ENCODE measurements at places on chromosomes 6 and 20. TPM values are rescaled to one million over a fixed set of nuclear protein-coding genes. Genes with fewer than 3 reads are reported as not detected.

GRCh38 chr6:88301256-88301655, 135.1 kb upstream of the CNR1 start:
- no peak for DNase-seq

DNA sequence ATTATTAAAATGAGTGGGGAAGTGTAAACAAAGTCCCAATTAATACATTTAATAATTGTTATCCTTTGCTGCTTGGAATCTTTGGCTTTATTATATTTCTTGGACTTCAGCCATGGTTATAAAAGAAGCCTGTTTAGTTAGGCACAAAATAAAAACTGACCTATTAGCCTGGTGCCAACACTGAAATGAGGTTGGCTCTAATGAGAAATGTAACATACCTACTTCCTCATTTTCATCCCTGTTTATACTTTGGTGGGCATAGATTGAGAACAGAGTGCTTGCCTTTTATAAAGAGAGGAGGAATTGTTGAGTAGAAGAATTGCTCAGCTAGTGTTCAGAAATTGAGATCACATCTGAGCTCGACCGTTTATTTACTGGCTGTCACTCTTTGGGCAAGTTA, 471.3 kb downstream of the UTRN start:
- no peak for DNase-seq

DNA sequence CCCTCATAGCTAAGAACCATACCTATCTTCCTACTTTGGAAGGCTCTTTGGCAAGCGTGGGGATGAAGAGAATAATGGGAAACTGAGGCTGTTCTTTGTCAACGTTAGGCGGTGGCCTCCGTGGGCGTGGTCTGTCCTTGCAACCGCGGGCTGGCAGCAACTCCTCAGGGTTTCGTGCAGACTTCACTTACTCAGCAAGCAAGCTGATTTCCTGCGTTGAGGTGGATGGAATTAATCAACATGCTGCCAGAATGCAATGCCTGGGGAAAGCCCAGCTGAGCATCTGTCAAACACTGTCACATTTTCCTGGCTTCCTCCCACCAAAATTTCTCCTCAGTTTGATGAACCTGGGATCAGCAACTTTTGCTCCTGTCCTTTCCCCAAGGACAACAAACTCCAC, 9.2 kb upstream of the IL17F start:
- DNase-seq: no peak

GRCh38 chr6:163813979-163814493, 399.5 kb downstream of the QKI start:
- no peak for DNase-seq

- DNase-seq: no peak
Observed at GRCh38 chr6:14240411-14241166, 123.0 kb downstream of the CD83 start.

- no peak for DNase-seq
Observed at GRCh38 chr20:50138479-50139393, 14.8 kb downstream of the PEDS1 start.

DNA sequence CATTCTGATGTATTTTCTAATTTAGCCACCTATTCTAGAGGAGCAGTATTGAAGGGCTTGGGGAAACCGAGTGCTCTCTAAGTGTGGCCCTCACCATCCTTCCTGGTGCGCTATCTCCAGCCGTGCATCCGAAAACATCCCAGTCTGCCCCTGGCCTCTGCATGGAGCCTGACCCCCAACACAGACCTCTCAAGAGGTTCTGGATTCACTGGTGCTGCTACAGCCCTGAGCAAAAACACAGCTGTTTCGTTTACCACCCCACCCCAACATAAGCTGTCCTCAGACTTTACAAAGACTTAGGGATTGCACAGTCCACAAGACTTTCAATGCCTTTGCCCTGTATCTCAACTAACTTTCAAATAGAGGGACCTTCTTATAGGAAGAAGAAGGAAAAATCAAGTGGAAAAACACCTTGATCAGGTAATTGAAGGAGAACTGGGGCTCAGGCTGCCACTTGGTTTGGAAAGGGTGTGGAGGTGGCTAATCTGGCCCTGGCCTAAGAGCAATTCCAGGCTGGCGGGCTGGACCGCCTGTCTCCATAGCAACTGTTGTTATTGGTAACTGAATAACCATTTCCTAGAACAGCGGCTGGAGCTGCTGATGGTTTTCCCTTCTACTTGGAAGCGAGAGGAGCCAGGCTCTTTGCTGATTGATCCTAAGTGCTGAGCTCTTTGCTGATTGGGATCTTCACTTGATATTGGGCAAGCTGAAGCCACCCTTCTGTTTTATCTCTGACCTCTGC, 90.2 kb upstream of the TOX2 start:
- no peak for DNase-seq

GRCh38 chr6:42978487-42978838, 518 bp downstream of the PEX6 start:
- DNase-seq: peak; percentile 38

- no peak for DNase-seq
Observed at GRCh38 chr6:150258381-150258780, 110.4 kb upstream of the IYD start.

DNA sequence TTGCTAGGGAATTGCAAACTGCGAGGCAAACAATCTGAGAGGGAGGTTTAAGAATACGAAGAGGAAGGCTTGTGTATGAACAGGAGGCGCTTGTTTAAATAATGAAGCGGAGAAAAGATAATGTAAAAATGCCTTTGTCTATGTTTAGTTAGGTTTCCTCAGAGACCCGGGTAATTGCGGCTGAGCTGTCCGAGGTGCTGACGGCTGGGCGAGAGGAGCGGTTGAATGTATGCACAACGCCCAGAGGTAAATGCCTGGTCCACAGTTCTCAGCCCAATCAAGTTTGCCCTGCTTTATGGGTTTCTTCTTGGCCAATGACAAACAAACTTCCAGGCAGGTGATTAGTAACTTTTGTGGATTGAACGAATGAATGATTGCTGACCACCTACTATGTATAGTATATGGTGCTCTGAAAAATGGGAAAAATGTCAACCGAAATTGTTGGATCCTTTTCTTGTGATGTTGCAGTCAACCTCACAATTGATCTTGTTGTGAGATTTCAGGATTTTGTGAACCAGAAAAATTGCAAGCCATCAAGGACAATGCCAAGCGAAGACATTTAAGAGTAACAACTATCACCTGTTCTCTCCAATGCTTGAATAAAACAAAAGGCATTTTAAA, 38.3 kb upstream of the SLC32A1 start:
- DNase-seq: peak; percentile 46

GRCh38 chr6:117544716-117545115, 57.6 kb downstream of the GOPC start:
- no peak for DNase-seq

DNA sequence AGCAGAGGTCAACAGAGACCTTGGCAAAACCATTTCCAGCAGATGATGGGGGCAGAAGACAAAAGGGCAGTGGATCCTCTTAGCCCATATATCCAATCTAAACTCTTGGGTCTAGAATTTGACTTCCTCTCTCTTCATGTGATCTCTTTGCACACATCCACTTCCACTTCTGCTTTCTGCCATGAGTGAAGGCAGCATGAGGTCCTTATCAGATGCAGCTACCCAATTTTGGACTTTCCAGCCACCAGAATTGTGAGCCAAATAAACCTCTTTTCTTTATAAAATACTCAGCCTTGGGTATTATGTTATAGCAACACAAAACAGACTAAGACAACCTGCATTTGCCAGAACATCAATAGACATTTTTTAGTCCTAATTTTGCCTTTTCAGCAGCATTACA, 191.6 kb downstream of the ADAT2 start:
- DNase-seq: no peak

- DNase-seq: no peak
Observed at GRCh38 chr6:138647006-138647405, 126.6 kb upstream of the CCDC28A start.

- DNase-seq: peak; percentile 76
Observed at GRCh38 chr6:33744001-33744848, 2.5 kb downstream of the IP6K3 start.

DNA sequence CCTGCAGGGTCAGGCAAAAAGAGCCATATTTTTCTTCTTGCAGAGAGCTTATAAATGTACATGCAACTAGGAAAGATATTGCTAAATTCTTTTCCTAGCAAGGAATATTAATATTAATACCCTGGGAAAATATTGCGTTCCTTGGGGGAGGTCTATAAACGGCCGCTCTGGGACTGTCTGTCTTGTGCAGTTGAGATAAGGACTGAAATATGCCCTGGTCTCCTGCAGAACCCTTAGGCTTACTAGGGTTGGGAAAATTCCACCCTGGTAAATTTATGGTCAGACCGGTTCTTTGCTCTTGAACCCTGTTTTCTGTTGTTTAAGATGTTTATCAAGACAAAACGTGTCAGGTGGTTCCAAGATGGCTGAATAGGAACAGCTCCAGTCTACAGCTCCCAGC, 121.3 kb upstream of the CARMIL1 start:
- no peak for DNase-seq

GRCh38 chr6:71351190-71351589, 62.6 kb downstream of the OGFRL1 start:
- DNase-seq: no peak

- no peak for DNase-seq
Observed at GRCh38 chr6:114452785-114453401, 110.1 kb upstream of the HS3ST5 start.

DNA sequence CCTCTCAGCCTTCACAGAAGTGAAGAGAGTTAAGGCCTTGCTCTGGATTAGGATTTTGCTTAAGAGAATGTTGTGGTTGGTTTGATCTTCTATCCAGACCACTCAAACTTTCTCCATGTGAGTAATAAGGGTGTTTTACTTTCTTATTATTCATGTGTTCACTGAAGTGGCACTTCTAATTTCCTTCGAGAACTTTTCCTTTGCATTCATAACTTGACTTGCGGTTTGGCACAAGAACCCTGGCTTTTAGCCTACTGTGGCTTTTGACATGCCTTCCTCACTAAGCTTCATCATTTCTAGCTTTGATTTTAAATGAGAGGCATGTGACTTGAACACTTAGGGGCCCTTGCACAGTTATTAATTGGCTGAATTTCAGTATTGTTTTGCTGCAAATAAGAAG, 166.1 kb upstream of the OPRM1 start:
- DNase-seq: no peak

DNA sequence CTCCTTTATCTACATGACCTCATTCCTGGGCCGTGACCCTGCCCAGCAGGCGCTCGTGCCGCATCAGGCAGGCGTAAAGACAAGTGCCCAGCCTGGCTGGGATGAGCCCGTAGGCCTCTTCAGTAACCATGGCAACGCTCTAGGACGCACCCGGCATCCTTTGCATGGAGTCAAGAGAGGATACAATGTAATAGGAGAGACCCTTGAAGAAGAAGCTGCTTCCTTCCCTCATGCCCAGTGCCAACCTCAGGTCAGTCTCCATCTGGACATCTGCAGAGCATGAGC, 5.0 kb upstream of the LSM14B start:
- DNase-seq: no peak

Gene DYNLT2
- 0.59 TPM for total RNA-seq

Gene CAGE1
- 0.06 TPM for total RNA-seq

Gene KIF25
- total RNA-seq: 0.44 TPM

Gene TSPO2
- not detected for total RNA-seq

Gene CFAP61
- total RNA-seq: 1.0 TPM

Gene OXT
- 0.92 TPM for total RNA-seq

Gene CCN2
- 230 TPM for total RNA-seq

Gene CLDN20
- not detected for total RNA-seq

Gene RBBP8NL
- total RNA-seq: not detected

Gene LGSN
- not detected for total RNA-seq

Gene MUC21
- not detected for total RNA-seq

Gene C20orf204
- 0.29 TPM for total RNA-seq

Gene NRSN2
- total RNA-seq: 20.6 TPM

Measured in left cardiac atrium (tissue), 4 donors.